ENCODE measurements at places on chromosomes 7 and 10.
A peak's percentile ranks its signal among the peaks of the same experiment; 100 is the strongest.

DNA sequence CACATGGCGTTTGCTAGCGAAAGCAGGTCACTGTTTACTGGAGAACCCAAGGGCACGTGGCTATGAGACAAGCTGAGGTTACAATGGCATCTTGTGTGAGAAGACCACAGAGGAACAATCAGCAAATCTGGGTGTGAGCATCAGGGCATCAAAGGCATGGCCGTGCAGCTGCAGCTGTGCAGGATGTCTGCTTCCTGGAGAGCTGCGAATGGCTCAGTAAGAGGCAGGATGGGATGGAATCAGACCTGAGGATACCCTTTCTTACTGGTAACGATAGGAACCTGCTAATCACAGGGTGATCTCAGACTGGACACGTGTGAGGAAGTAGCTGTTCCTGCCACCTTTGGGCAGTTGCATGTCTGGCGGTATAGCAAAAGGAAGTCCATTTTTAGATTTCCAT is 119.5 kb downstream of the RNF216 start:
- DNase-seq: no peak
- no peak overlapping the region for H3K4me3 ChIP-seq
- peaks cover 19% of the 10 kb centered on the region for H3K36me3 ChIP-seq
- peak overlapping the region; percentile 32 for H3K27ac ChIP-seq

DNA sequence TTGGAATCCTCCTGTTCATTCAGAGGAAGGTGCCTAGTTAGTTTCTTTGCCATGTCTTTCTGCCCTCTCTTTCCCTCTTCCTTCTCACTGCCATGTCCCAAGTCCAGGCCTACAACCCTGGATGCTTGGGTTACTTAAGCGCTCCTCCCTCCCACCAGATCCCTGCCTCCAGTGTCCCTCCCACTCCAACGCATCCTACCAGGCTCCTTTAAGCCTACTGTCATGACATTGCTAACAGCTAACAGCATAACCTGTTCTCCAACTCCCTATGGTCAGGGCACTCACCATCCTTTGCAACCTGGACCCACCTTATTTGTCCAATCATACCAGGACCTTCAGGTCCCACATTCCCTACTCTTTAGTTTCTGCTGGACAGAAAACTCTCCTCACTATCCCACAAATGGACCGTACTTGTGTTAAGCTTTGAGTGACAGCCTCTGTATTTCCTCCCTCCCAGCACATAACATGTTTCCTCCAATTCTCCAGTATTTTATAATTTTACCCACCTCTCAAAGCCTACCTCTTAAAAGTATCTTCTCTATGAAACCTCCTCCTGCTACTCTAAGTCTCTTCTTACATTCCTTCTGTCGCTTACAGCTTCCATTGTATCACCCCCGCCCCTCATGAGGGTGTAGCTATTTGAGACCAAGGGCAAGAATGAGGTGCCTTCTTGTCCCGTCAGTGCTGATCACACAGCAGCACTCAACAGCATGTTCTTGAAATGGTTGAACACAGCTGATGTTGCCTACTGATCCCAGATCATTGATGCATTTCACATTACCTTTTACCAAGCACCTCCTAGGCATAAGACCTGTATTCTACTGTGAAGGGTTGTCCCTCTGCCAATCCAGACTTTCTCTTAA is 1.7 kb downstream of the BLNK start:
- H3K36me3 ChIP-seq: no peaks in the 10 kb centered on the region
- no peak overlapping the region for H3K4me3 ChIP-seq
- H3K27me3 ChIP-seq: peaks cover 41% of the 10 kb centered on the region
- no peak for DNase-seq
- no peak overlapping the region for H3K27ac ChIP-seq

GRCh38 chr7:22782616-22783232 is 39.9 kb downstream of the TOMM7 start:
- no peaks in the 10 kb centered on the region for H3K36me3 ChIP-seq
- no peak overlapping the region for H3K27ac ChIP-seq
- H3K4me1 ChIP-seq: no peaks in the 10 kb centered on the region
- peak; percentile 45 for DNase-seq
- H3K4me3 ChIP-seq: no peak overlapping the region

DNA sequence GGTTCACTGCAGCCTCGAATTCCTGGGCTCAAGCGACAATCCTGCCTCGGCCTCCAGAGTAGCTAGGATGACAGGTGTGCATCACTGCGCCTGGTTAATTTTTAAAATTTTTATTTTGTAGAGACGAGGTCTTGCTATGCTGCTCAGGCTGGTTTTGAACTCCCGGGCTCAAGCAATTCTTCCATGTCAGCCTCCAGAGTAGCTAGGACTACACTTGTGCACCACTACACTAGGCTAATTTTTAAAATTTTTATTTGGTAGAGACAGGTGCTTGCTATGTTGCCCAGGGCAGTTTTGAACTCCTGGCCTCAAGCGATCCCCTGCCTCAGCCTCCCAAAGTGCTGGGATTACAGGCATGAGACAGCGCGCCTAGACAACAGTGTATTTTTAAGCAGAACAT is 120.5 kb downstream of the SVIL start:
- H3K27me3 ChIP-seq: no peaks in the 10 kb centered on the region
- H3K36me3 ChIP-seq: peaks cover 7% of the 10 kb centered on the region
- no peak for DNase-seq

DNA sequence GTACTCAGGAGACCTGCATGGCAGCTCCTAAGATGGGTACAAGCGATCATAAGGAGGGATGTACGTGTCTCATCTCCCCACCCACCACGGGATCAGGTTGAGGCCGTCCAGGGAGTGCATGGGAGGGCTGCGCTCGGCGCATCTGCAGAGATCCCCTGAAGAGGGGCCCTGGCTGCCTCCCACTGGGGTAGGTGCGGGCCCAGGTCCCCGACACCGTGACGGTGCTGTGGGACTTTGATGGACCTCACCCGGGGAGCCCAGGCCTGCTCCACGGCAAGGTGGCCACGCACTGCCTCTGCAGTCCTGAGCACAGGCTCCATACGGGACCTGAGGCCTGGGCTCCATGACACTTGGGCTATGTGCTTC is 12.7 kb downstream of the GET4 start:
- peaks cover 15% of the 10 kb centered on the region for H3K4me1 ChIP-seq
- no peaks in the 10 kb centered on the region for H3K27me3 ChIP-seq
- peaks cover 46% of the 10 kb centered on the region for H3K36me3 ChIP-seq

DNA sequence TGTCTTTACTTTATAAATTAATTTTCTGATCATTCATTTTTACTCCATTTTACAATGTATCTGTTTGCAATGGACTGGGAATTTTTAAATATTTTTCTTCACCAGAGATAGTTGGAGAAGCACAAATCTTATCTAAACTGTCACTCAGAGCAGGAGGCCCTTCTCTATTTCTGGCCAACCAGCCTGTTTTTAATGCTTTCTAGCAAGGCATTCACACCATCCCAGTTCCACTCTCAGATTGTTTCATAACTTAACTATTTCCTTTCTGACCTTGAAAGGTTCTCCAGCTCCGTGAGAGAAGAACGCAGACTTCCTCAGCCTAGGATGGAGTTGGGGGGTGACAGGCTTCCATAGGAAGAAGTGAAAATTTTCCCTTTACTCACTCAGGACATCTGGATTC is 155.8 kb downstream of the SKIDA1 start:
- peaks cover 8% of the 10 kb centered on the region for H3K27me3 ChIP-seq
- peaks cover 5% of the 10 kb centered on the region for H3K4me1 ChIP-seq
- DNase-seq: no peak
- no peak overlapping the region for H3K27ac ChIP-seq
- no peak overlapping the region for H3K4me3 ChIP-seq

DNA sequence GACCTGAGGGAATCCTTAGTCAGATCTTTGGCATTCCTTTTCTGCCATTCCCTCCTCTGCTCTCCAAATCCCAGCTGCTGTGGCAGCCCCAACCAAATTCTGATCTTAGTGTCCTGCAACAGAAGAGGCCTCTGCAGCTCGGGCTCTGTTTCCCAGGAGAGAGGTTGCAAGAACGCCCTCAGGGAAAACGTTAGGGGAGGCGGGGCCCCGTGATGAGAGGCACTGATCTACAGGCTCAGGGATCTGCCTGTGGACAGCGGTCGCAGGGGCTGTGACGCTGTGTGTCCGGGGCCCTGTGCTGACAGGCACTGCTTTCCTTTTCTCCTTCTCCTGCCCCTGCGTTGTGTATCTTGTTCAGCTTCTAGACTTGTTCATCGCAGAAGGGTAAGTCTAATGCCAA is 57.3 kb upstream of the DPYSL4 start:
- H3K4me3 ChIP-seq: no peak overlapping the region
- H3K4me1 ChIP-seq: no peaks in the 10 kb centered on the region
- H3K36me3 ChIP-seq: peaks cover under 1% of the 10 kb centered on the region
- no peak for DNase-seq
- peaks cover 37% of the 10 kb centered on the region for H3K27me3 ChIP-seq

DNA sequence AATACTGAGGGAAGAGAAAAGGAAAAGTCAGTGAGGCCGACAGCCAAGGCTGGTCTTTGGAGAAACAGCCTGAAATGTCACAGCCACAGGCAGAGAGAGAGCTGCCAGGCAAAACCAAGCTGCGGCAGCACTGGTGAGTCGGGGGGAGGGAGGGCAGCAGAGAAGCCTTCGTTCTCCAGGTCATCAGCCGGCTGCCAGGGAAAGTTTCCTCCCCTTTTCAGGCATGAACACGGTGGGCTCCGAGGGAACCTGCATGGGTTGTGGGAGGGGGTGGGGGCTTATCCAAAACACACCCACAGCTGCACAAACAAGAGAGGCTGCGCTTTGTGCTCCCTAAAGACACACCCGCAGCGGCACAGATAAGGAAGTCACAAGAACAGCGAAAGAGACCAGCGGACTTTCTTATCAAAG is 62.3 kb upstream of the NKX6-2 start:
- H3K27ac ChIP-seq: no peak overlapping the region
- peaks cover 7% of the 10 kb centered on the region for H3K4me1 ChIP-seq
- no peak for DNase-seq
- H3K4me3 ChIP-seq: peak overlapping the region; percentile 63

GRCh38 chr7:73678862-73679261 is 4.4 kb downstream of the DNAJC30 start:
- H3K4me1 ChIP-seq: peaks cover 25% of the 10 kb centered on the region
- H3K27me3 ChIP-seq: no peaks in the 10 kb centered on the region

GRCh38 chr7:109915670-109916069 is 1175.3 kb upstream of the LRRN3 start:
- no peaks in the 10 kb centered on the region for H3K27me3 ChIP-seq
- DNase-seq: no peak
- H3K27ac ChIP-seq: no peak overlapping the region
- H3K4me1 ChIP-seq: no peaks in the 10 kb centered on the region
- H3K4me3 ChIP-seq: no peak overlapping the region
- H3K36me3 ChIP-seq: no peaks in the 10 kb centered on the region

DNA sequence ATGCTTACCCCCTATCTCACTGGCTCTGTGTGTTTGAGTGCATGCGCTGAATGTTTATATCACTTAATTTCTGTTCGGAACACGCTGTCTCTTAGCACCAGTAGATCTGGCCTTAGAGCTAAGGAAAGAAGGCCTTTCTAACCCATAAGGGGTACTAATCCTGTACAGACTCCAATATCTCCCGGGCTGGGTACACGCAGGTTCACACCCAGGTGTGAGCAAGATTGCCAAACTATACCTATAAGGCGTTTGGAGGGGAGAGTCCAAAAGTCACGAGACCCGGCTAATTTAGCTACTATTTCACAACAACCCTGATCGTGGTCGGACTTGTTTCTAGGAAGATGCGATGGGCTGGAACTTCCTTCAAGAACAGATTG is 727 bp upstream of the PDSS1 start:
- H3K27me3 ChIP-seq: no peaks in the 10 kb centered on the region
- no peak for DNase-seq
- peak overlapping the region; percentile 88 for H3K27ac ChIP-seq
- peaks cover 31% of the 10 kb centered on the region for H3K4me1 ChIP-seq

DNA sequence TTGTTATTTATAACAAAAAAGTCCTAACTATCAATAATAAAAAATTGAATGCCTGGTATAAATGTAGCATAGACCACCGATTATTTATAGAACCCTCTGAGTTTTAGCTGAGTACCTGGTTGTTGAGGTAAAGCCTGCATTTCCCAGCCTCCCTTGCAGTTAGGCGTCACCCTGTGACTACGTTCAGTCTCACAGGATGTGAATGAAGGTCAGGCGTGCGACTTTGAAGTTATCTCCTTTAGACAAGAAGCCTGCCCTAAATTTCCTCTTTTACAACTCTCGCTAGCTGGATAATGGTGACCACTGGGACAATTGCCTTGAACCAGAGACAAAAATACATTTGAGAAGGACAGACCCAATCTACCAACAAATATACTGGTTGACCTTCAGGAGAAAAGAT is 67.5 kb upstream of the TES start:
- no peak for DNase-seq
- no peaks in the 10 kb centered on the region for H3K4me1 ChIP-seq
- H3K27me3 ChIP-seq: no peaks in the 10 kb centered on the region
- peaks cover 2% of the 10 kb centered on the region for H3K36me3 ChIP-seq
- H3K4me3 ChIP-seq: no peak overlapping the region
- H3K27ac ChIP-seq: no peak overlapping the region

DNA sequence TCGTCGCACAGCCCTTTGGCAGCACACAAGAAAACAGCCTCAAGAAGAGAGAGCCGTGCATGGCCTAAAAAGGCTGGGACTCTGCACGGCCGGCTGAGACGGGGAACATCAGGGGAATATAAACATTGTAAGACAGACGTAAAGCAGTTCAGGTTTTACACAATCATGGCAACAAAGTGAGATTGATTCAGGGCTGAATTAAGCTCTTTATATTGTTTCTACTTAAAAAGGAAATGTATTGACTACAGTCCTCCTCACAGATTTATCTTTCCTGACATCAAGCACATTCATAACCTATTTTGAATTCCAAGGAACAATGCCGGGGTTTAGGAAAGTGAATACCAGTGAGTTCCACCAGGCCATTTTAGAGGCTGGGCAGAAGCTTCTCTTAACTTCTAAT is 25.2 kb downstream of the SORBS1 start:
- no peaks in the 10 kb centered on the region for H3K4me1 ChIP-seq
- DNase-seq: no peak
- H3K4me3 ChIP-seq: no peak overlapping the region
- no peak overlapping the region for H3K27ac ChIP-seq

- DNase-seq: no peak
- no peaks in the 10 kb centered on the region for H3K27me3 ChIP-seq
- H3K27ac ChIP-seq: no peak overlapping the region
- H3K4me3 ChIP-seq: no peak overlapping the region
- H3K36me3 ChIP-seq: no peaks in the 10 kb centered on the region
- no peaks in the 10 kb centered on the region for H3K4me1 ChIP-seq
These were observed 22.8 kb downstream of the FAM107B start for GRCh38 chr10:14751921-14752320.

GRCh38 chr7:131533151-131533559 is 23.3 kb downstream of the PODXL start:
- no peaks in the 10 kb centered on the region for H3K36me3 ChIP-seq
- H3K4me1 ChIP-seq: no peaks in the 10 kb centered on the region
- H3K27ac ChIP-seq: no peak overlapping the region

GRCh38 chr7:21514062-21514461 is 28.8 kb upstream of the DNAH11 start:
- H3K4me1 ChIP-seq: no peaks in the 10 kb centered on the region
- no peaks in the 10 kb centered on the region for H3K27me3 ChIP-seq
- peaks cover 24% of the 10 kb centered on the region for H3K36me3 ChIP-seq
